Fibroblast of villous mesenchyme (primary cell): ENCODE measurements at places on chromosomes 7 and 10. TPM values are rescaled to one million over a fixed set of nuclear protein-coding genes. Genes with fewer than 3 reads are reported as not detected.

GDF2 gene
- not detected in 2 replicates for total RNA-seq

THAP5 gene
- total RNA-seq, result 24.2 and 28.1 TPM in 2 replicates

SAP25 gene
- total RNA-seq, result 0.32 TPM in 1 of 2 replicates, not detected in the other

HDAC9 gene
- total RNA-seq, result 16.8 and 25.8 TPM in 2 replicates

CUL2 gene
- total RNA-seq, result 29.0 and 41.9 TPM in 2 replicates

CYP3A5 gene
- total RNA-seq, result under 0.01 and 0.43 TPM in 2 replicates

NCAPG2 gene
- 16.4 and 17.7 TPM in 2 replicates for total RNA-seq

SLC29A4 gene
- 0.97 and 2.2 TPM in 2 replicates for total RNA-seq

DNA sequence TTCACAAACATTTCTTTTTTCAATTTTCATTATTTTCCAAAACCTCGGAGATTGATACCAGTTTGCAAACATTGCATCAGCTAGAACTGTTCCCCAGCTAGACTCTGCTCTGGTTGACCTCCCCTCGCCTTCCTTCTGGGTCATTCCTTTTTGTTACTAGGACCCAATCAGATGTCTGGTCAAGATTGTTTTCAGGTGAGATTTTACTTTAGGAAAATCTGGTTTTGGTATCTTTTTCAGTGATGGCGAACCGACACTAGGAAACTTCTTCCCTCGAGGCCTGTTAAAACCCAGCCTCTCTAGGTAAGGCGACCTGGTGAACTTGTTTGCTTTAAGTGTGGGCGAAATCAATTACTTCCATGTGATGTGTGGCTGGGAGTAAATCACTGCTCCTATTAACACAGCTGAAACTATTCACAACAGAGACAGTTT, 8.4 kb downstream of the PROSER2 start:
- no peak for DNase-seq

- no peak for DNase-seq
Observed at GRCh38 chr10:3491571-3491970, 293.4 kb downstream of the KLF6 start.

- DNase-seq, result no peak
Observed at GRCh38 chr10:24012249-24012803, 196.6 kb upstream of the KIAA1217 start.

- DNase-seq, result peak; percentile 48
Observed at GRCh38 chr10:43689618-43689954, 40.9 kb upstream of the ZNF32 start.

- peak; percentile 71 for DNase-seq
Observed at GRCh38 chr7:47100817-47101435, 481.0 kb downstream of the TNS3 start.

- DNase-seq, result no peak
Observed at GRCh38 chr7:24442170-24442777, 131.0 kb upstream of the PALS2 start.

DNA sequence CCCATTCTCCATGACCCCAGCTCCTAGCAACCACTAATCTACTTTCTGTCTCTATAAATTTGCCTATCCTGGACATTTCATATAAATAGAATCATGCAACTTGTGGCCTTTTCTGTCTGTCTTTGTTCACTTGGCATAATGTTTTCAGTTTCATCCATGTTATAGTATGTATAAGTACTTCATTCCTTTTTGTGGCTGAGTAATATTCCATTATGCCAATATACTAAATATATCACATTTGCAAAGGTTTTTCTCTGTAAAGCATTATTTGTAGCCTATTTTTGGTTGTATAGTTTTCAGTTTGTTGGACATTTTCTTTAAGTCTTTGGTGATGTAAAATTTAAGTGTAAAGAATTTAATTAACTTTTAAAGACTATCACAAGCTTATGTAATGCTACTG, 2.2 kb downstream of the PTPRZ1 start:
- DNase-seq, result no peak

DNA sequence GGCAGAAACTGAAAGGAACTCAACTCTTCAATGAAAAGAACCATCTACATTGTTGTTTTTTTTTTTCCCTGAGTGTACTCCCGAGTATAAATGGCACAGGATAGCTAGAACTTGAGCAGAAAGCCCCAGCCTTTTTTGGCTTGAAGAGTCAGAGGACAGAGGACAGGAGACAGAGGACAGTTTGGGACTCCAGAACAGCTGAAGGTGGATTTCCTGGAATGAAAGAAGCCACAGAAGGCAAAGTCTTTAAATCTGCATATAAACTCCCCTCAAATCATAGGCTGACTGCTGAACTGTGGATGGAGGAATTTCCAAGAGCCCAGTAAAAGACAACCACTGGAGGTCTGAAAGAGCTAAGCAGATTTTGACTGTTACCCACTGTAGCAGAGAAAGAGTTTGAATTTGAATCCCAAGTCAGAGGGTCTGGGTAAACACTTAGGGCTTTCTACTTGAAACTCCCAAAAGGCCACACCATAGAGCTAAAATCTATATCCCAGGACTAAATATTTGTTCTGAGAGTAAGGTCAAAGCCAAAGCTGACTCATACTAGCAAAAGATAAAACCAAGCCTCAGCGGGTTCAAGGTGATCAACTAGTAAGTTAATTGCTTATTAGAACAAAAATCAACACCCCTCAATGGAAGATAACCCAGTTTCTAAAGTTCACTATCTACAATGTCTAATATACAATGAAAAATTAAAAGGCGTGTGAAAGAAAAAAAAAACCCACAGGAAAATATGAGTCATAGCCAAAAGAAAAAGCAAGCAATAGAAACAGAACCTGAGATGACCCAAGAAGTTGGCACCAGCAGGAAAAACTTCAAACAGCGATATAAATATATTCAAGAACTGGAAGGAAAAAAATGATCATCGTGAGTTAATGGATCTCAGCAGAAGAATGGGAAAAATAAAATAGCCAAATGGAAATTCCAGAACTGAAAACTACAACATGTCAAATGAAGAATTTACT, 1.8 kb upstream of the OPN1SW start:
- no peak for DNase-seq

GRCh38 chr7:43394441-43395130, 188.3 kb upstream of the STK17A start:
- no peak for DNase-seq

- DNase-seq, result peak; percentile 80
Observed at GRCh38 chr7:92778972-92779371, 57.4 kb downstream of the CDK6 start.

GRCh38 chr7:47758546-47758945, 176.6 kb upstream of the TNS3 start:
- DNase-seq, result peak; percentile 50

DNA sequence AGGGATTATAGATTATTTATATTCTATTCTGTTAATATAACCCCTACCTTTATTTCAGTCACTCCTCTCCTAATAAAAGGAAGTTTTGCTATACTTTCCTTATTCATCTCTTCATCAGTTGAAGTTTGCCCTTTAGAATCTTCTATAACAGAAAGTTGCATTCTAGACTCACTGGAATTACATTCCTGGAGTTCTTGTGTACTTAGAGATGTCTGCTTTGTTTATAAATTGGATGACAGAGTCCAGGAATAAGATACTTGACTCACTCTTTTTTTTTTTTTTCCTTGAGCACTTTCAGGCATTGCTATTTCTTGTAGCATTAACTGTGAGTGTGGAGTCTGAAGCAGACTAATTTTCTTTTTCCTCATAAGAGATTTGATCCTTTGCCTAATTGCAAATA, 640.8 kb downstream of the XPNPEP1 start:
- peak; percentile 84 for DNase-seq

GRCh38 chr7:5445981-5446594, 22.5 kb upstream of the TNRC18 start:
- DNase-seq, result no peak

GRCh38 chr10:98045785-98046389, 15.5 kb upstream of the CRTAC1 start:
- DNase-seq, result peak; percentile 55

- peak; percentile 100 for DNase-seq
Observed at GRCh38 chr10:119006451-119007210, 22.9 kb upstream of the NANOS1 start.

DNA sequence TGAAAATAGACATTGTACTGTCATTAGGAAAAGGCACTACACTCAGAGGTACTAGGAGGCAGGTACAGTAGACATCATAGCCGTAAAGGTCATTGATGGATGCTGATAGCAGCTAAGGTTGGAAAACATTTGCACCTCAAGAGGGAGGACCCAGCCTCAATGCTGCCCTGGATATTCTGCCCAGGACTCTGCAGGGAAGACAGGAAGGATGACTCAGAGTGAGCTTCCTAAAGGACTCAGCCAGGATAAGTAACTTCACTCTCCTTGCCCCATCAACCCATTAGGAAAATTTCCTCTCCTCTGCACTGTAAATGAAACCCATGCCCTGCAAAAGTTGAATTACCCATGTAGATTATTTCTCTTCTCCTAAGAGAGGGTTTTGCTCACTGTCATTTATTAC, 617.9 kb upstream of the MKI67 start:
- no peak for DNase-seq

DNA sequence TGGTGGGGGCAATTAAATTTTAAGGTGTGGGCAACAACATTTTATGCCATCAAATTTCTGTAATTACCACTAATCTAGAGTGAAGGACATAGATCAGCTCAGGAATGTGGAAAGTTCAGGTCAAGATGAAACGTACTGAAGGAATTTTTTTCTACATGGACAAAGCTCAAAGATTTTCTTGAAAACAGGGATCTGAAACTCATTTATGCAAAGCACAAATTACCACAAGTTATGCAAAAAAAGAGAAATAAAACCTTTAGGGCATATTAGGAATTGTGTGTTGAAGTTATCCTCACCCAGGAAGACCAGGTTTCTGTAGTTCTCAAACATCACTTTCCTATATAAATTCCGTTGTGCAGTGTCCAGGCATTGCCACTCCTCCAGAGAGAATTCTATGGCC, 18.9 kb downstream of the ZNF680 start:
- DNase-seq, result no peak
